Renal cortex interstitium (tissue), 15 donors: ENCODE measurements at places on chromosomes 5 and 9. TPM values are rescaled to one million over a fixed set of nuclear protein-coding genes. Genes with fewer than 3 reads are reported as not detected.

GRCh38 chr5:8700671-8701070 is 831.7 kb downstream of the MTRR start:
- no peak for DNase-seq

DNA sequence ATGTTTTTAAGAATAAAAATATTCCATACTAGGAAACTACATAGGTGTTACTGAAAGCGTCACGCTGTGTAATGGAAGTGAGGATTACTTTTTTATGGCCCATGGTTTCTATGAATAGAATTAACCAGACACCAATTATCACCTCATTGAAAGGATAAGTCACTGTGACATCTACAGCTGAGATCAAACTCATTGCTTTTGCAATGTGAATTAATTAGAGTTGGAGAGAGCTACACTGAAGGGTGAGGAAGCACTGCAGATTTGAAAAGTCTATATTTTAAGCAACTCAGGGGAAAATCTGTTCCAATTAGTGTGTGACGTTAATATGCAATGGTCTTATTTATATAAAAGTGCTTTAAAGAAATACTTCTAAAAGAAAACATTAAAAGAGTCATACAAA is 1300.1 kb upstream of the DMAC1 start:
- DNase-seq = no peak

- no peak for DNase-seq
Measured at GRCh38 chr9:18555105-18555883, 81.3 kb downstream of the ADAMTSL1 start.

- DNase-seq = no peak
Measured at GRCh38 chr9:15136646-15137045, 170.4 kb downstream of the TTC39B start.

DNA sequence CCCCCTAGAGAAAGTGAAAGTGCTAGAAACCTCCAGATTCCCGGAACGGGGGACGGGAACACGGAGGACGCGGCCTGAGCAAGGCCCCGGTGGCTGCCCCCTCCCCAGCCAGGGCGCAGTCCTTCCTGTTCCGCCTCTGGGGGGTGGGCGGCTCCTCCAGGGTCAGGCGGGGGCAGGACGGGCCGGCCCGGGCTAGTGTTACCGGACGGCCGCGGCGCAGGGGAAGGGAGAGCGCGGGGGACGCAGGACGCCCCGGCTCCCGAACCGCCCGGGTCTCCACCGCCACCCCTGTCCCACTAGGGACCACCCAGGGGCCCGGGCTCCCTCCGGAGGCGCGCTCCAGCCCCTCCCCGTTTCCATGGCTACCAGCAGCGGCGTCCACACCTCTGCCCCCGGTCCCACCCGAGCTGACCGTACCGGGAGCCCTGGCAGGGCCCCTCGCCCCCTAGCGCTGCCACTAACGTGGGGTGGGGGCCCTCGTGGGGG is 579 bp downstream of the SLC12A7 start:
- no peak for DNase-seq

DNA sequence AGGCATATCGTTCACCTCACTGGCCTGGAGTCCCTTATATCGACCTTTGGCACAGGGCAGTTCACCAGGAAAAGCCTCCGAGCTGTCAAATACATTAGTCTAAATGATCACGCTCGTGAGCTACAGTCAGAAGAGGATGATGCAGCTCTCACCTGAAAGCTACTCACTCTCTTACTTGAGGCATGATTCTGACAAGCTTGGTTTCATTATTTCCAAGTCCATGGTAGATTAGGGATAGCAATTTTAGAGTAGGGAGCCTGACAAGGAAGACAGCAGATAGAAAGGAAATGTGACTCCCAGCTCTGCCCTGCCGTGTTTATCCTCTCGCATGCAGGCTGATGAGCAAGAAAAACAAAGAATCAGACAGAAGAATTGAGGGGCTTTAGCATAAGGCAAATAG is 98.0 kb upstream of the MAP1B start:
- DNase-seq = no peak

DNA sequence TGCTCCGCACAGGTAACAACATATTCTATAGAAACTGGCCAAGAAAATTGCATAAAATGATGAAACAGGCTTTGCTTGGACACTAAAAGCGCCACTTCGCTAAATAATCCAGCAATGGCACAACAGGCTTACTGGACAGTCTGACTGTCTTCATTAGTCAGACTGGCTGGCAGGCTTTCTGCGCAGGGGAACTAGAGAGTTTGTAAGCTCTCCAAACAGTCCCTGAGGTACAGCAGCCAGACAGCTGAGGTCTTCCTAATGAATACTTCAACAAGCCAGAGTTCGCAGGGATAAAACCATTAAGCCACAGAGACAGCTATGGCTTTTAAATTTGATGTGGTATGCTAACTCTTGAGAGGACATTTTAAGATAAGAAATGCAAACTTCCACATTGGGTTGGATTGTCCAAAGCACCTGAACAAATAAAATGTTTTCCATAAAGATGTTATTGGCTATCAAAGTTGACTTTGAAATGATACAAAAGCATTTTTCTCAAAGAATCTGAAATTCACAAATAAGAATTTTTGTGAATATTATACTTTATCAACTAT is 20.7 kb downstream of the PLK2 start:
- no peak for DNase-seq

DNA sequence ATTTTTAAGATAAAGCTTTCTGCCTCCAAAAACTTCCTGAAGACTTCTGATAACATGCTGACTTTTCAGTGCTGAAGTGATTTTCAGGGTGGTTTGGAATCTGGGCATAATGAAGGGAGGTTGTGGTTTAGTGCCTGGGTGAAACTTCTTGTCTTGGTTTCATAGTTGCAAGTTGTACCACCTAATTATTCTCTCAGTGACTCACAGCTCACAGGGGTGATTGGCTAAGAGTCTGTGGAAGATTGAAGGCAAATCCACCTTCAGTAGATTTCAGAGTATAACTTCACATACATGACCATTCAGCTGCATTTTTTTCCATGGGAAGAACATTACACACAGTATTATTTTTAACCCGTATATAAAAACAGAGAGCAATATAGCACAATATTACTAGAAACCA is 199.9 kb downstream of the PTTG1 start:
- no peak for DNase-seq

- DNase-seq = no peak
Measured at GRCh38 chr9:124197177-124198095, 60.3 kb upstream of the NEK6 start.

- no peak for DNase-seq
Measured at GRCh38 chr5:127634007-127634406, 14.9 kb upstream of the CTXN3 start.

DNA sequence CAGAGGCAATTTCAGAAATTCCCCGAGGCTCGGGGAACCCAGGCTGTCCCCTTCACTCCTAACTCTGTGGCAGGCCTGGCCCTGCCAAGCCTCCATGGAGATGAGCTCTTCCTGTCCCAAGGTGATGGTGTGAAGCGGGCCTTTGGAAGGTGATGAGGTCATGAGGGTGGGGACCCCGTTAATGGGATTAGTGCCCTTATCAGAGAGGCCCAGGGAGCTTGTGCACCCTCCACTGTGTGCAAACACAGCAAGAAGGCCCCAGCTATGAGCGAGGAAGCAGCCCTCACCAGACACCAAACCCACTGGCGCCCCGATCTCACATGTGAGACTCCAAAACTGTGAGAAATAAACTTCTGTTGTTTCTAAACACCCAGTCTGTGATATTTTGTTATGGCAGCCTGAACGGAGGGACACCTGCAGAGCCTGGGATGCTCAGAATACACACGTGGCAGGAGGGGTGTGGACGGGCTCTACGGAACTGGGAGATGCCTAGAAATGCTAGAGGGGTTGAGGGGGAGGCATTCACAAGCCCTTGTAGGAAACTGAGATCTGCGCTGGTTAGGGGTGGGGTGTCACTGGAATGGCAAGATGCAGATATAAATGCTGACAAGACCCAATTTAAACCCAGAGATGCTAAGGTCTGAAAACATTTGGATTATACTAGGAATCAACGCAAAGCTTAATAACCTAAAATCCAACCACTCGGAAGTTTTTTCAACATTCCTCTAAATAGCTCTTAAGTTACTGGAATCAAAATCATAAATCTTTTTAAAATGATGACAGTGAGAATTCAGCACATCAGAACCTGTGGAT is 46.9 kb downstream of the ADAMTS2 start:
- DNase-seq = no peak

TMEM174 gene
- 17.2 TPM for polyA plus RNA-seq

HRH2 gene
- 3.2 TPM for polyA plus RNA-seq

FBXL7 gene
- 23.9 TPM for polyA plus RNA-seq

CDH10 gene
- 6.7 TPM for polyA plus RNA-seq

ARL14EPL gene
- 0.15 TPM for polyA plus RNA-seq

TMEM171 gene
- 5.9 TPM for polyA plus RNA-seq
